Activated naive CD8-positive, alpha-beta T cell treated with anti-CD3 and anti-CD28 coated beads, Interleukin-2, amount 50 U/mL, for 16 hours (primary cell): ENCODE measurements at places on chromosomes 3 and 15.

DNA sequence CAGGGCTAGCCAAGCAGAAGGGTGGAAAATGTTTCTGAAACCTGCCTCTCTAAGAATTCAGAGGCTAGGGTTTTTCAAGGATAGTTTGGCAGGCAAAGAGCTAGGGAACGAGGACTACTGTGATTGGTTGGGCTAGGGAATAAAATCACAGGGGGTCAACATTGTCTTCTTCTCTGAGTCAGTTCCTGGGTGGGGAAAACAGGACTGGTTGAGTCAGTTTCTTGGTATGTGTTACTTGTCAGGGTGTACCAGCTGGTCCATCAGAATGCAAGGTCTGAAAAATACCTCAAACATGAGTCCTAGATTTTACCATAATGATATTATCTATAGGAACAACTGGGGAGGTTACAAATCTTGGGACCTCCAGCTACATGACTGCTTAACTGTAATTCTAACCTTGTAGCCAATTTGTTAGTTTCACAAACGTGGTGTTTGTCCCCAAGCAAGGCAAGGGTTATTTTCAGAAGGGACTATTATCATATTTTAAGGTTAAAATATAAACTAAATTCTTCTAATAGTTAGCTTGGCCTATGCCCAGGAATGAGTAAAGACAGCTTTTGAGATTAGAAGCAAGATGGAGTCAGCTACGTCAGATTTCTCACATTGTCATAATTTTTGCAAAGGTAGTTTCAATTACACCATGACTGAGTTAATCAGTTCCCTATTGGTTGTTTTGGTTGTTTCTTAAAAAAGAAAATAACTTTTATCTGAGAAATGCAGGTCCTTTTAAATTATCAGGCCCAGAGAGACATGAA lies 231.5 kb downstream of the ALCAM start:
- DNase-seq = no peak

DNA sequence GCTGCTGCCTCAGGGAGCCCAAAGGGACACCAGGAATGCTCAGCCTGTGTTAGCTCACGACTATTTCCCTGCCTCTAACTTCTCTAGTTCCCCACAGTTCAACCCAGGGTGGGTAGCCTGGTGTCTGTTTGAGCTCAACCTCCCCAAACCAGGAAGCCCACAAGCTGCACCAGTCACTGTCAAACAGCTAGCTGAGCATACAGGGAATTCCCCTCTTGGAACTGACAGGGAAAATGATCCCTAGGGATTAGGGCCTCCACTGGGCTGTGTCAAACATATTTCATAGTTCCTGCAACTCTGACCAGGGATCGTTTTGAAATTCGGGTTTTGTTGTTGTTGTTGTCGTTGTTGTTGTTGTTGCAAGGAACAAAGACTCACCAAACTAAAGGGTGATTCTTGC lies 147.1 kb upstream of the ICE2 start:
- DNase-seq = no peak

- DNase-seq = no peak
Observed at GRCh38 chr15:89393056-89393455, 58.4 kb upstream of the POLG start.

GRCh38 chr15:69930754-69931153 lies 167.0 kb downstream of the TLE3 start:
- DNase-seq = no peak

GRCh38 chr3:110680450-110680849 lies 391.2 kb upstream of the NECTIN3 start:
- no peak for DNase-seq

DNA sequence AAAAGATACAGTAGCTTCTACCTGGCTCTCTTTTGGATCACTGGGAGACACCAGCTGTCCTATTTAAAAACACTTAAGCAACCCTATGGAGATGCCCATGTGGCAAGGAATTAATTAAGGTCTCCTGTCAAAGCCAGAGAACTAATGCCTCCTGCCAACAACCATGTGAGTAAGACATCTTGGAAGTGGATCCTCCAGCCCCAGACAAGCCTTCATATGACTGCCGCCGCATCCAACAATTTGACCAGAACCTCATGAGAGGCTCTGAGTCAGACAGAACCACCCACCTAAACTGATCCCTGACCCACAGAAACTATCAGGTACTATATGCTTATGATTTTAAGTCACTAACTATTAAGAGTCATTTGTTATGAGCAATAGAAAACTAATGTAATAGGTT lies 22.3 kb downstream of the IFT80 start:
- no peak for DNase-seq

DNA sequence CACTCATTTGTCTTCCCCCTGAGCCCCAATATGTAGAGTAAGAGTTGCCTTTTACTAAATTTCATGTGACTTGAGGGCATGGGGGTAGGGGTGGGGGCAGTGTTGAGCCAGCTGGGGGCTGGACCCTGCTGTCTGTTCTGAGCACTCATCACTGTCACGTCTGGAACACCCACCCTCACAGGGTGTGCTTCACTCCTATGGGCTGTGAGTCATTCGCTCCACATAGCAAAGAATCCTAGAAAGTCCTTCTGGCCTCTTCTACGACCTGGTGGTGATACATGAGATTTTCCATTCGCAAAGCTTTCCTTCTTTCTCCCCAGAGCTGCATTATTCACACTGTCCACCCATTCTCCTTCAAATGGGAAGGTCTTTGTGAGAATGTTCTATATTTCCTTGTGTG lies 43.6 kb upstream of the MGLL start:
- DNase-seq = no peak

GRCh38 chr3:61358364-61358763 lies 107.1 kb upstream of the FHIT start:
- no peak for DNase-seq

GRCh38 chr3:138186221-138186620 lies 880 bp upstream of the ARMC8 start:
- DNase-seq = no peak

DNA sequence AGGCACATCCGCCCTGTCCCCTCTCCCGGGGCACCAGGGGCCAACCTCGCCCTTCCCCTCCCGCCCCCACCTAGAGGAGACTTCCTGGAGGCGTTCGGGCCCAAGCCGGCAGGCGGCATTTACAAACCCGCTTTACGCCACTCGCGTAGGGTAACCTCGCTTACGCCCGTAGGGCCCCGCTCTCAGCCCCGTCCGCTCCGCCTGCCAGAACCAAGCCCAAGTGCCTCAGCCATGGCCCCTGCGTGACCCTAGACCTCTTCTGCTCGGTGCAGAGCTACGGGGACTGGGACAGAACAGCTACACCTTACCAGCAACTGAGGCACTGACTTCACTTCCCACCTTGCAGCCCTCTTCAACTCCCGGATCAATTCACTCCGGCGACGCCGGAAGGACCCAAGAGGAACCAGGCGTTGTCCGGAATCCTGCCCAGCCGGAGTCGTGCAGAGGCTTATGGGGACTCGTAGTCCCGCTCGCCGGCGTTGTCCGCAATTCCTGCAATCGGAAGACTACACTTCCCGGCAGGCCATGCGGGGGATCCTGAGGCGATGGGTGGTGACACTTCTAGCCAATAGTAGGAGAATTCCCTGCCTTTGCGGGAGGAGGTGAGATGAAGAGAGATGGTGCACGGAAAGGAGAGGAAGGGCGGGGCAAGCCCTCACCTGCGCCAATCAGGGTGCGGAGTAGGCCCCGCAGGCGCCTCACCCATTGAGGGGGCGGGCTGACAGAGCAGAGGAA lies at the start of gene PDCD10:
Gene PDCD10, minus strand, starts transcription at position 395 of the 735 bp plus-strand sequence. CDS start 14,735 bp downstream, outside the sequence.
- DNase-seq = peak; percentile 92

- no peak for DNase-seq
Observed at GRCh38 chr3:9779721-9780457, 10.1 kb upstream of the CAMK1 start.

GRCh38 chr3:76668653-76669052 lies 371.2 kb upstream of the ROBO2 start:
- no peak for DNase-seq

GRCh38 chr15:47822048-47822447 lies 104.7 kb downstream of the SEMA6D start:
- DNase-seq = no peak
